ENCODE measurements at places on chromosomes 7 and 10.
A peak's percentile ranks its signal among the peaks of the same experiment; 100 is the strongest.

DNA sequence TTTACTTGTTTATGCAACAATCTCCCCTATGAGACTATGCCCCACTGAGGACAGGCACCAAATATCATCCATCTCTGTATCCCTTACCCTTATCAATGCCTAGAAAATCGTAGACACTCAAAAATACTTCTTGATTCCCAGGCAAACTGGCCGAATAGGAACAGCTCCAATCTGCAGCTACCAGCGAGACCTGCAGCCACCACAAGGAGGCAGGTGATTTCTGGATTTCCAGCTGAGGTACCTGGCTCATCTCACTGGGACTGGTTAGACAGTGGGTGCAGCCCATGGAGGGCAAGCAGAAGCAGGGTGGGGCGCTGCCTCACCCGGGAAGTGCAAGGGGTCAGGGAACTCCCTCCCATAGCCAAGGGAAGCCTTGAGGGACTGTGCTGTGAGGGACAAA lies 10.8 kb upstream of the PPP1R3C start:
- peak; percentile 4 for DNase-seq

GRCh38 chr10:18008986-18009385 lies 57.3 kb downstream of the SLC39A12 start:
- no peak for DNase-seq

DNA sequence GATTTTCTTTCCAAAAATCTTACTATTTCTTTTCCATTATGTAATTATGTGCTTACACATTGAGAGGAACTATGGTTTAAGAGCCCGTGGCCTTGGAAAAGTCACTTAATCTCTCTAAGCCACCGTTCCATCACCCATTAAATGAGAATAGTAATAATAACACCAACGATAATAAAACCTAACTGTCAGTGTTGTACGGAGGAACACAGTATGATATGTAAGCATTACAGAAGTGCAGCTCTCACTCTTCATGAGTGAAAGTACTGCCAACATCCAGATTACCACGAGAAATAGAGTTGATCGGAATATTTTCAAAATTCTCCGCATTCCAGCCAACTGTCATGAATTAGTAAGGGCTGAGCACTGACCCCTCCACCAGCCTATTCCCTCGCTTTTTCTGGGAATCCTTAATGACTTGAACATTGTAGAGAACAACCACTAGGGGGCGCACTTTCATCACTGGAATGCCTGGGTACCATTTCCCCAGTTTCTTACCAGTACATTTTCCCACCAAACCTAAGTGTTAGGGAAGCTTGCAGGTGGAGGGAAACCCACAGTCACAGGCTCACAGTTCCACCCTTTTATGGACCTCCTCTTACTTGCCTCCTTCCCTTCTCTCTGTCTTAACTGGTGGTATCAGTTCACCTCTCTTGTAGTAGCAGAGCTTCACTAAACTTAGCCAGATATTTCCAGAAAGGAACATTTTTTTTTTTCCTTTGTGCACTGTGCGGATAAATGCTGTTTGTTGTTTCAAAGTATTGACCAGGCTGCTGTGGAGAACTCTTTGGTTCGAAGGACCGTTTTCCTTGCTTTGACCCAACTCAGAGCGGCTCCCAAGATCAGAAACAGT lies 27.8 kb downstream of the NKX2-3 start:
- peak; percentile 58 for DNase-seq

DNA sequence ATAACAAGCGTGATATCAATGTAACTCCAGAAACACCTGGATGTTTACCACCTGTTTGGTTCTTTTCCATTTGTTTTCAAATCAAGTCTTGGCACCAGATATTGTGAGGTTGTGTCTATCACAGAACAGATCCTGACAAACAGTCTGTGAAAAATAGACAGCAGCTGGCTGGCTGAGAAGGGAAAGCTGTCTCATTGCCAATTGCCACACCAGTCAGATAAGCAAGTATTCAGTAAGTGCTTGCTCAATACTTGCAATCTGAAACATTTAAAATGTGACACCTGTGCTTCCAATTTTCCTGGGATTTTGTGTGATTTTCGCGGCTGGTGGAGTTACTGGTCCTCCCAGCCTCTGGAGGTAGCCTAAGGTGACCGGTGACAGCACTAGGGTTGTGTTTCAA lies 147.9 kb upstream of the MYO3A start:
- peak; percentile 20 for DNase-seq

- DNase-seq: no peak
Measured at GRCh38 chr7:87036985-87037384, 22.5 kb downstream of the ELAPOR2 start.

DNA sequence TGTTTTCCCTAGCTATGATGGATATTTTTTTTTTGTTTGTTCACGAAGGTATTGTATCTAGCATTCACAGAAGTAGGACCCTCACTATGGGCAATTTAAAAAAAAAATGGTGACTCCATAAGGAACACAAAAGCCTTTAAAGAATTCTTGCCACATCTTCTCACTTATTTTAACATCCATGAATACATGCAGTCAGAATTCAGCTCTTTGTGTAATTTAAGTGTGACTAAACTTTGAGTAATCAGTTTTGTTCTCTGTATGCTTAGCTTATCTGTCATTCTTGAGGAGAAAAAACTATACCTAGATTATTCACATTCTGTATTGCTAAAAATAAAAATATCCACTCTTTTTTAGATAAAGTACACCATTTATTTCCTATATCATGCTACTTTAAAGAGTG lies 313.2 kb upstream of the KCND2 start:
- DNase-seq: no peak

DNA sequence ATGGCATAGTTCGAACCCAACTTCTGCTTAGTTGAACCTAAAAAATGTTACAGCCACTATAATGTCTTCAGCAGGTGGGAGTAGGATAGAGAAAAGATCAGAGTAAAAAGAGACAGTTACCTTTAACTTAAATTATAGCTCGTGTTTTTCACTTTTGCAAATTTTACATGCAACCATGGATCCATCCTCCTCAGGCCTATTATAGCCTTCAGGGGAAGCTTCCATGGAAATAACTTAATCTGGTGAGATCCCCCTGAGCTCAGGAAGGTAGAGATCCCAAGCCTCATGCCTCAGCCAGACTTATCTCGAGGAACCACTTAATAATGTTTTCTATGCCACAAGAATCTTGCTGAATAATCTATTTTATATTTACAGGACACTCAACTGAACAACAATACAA lies 159.4 kb upstream of the FAM3C start:
- DNase-seq: no peak

DNA sequence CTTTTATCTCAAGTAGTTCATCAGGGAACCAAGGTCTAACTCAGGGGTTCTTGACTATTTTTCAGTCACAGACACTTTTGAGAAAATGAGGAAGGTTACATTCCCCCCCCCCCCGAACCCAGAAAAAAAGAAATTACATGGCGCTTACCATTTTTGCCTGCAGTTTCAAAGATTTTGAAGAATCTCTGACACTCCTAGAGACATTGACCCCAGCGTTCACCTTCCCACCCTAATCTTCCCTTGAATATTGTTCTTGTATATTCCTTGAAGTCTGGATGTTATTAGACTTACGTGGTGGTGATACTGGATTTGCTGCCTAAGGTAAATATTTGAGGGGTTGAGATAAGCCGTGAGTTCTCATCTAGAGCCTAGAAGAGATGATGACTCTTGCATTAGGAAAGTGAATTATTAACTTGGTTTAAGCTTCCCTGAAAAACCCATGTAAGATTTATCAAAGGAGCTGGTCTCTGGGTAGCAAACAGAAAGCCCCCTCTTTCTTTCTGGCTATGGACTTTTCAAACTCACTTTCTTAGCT lies 245.7 kb upstream of the FOXK1 start:
- no peak for DNase-seq
